Stimulated activated CD4-positive, alpha-beta T cell treated with anti-CD3 and anti-CD28 coated beads, TNF-alpha, amount 100 ng/mL, for 1 hour (primary cell): ENCODE measurements at places on chromosomes 16 and 17.

- no peak for DNase-seq
These were observed 517.2 kb downstream of the RBFOX1 start for GRCh38 chr16:7849841-7850240.

DNA sequence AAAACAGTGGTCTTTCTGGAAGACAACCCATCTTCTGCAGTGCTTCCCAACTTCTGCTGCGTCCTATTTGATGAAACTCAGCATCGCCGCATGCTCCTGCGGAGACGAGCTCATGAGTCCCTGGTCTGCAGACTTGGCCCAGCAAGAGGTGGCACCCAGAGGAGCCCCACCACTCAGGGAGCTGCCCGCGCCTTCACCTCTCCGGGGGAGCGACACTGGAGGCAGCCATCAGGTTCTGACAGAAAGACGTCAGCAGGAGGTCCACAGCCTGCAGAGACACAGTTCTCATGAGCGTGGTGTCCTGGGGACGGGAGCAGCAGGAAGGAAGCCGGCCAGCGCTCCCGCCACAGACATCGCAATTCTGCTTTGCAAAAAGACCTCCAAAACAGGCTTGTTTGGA, 46.1 kb downstream of the FANCA start:
- no peak for DNase-seq

- DNase-seq, result no peak
These were observed 3.5 kb upstream of the ABR start for GRCh38 chr17:1183171-1183873.

- DNase-seq, result no peak
These were observed 24.9 kb downstream of the MPP3 start for GRCh38 chr17:43808076-43808475.

- no peak for DNase-seq
These were observed 122.6 kb downstream of the USP22 start for GRCh38 chr17:20920095-20920814.

- no peak for DNase-seq
These were observed 15.0 kb upstream of the KREMEN2 start for GRCh38 chr16:2948807-2949704.

DNA sequence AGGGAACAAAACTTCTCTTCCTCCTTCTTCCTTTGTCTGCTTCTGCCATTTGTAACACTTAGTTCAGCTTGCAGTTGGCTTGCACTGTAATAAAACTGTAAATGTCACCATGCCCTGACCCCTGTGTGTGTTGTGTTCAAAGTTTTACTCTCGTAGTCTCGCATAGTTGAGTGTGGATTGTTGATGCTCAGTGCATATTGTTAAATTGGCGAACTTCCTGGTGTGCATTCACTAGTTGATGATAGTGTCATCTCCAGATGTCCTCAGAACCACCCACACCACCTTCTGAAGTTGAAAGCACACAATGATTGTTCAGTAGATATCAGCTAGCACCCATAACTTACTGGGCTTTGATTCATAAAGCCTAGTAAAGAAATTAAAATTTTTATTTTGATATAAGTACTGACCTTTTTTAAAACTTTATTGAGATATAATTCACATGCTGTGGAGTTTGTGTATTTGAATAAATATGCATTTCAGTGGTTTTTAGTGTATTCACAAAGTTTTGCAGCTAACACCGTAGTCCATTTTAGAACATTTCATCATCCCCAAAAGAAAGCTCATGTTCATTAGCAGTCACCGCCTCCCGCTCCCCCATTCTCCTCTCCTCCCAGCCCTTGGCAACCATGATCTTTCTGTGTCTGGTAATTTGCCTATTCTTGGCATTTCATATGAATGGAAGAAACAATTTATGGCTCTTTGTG, 25.0 kb downstream of the USP10 start:
- no peak for DNase-seq

DNA sequence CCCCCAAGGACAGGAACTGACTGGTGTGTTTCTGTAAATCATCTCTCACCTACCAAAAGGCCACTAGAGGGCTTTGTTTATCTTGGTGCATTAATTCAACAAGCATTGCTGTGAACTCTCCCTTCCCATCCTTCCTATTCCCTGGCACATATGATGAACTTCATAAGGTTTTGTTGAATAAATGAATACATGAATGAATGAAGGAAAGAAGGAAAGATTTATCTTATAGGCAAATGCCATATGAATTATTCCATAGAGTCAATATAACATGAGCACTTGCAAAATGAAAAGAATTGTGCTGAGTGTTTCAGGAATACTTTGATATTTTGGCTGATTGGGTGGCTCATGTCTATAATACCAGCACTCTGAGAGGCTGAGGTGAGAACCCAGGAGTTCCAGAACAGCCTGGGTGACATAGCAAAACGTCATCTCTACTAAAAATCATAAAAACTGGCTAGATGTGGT, 4.3 kb downstream of the SPDYE4 start:
- no peak for DNase-seq

- no peak for DNase-seq
These were observed 71.2 kb upstream of the CHMP6 start for GRCh38 chr17:80920441-80920840.

DNA sequence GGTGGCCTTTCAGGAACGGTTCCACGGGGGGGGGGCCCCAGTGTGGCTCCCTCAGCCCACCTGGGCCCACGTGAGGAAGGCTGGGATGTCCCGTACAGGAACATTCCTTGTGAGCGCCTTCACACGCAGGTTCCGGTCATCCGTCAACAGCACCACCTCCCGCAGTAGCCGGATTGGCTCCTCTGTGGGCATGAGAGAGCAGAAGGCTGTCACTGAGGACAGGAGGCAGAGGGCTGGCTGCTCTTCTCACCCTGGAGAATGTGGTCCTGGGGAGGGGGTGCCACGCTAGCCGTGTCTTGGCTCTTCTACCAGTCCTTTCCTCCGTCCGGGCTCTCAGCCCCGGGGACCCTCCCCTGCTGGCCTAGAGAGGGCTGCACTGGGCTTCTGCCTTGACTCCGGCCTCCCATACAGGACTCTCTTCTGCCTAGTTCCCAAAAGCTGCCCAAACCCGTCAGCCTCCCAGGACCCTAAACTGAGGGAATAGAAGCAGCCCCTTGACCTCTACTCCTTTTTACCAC, 6.6 kb downstream of the HIC1 start:
- no peak for DNase-seq

DNA sequence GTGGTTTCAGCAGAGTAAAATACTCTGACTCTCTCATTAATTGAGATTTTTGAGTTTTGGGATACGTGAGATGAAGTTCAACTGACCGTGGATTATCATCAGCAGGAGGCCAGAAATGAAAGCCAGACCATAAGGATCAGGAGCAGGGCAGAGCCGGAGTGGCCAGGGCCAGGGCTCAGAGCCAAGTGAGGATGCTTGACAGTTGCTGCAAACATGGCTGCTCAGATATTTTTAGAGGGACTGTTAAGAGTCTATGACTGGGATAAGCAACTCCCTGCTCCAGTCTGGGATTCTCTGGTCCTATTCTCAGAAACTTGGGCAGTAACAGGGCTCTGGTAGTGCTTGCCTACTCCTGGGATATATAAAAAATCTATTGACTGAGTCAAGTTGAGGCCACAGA, 17.6 kb upstream of the CDH13 start:
- no peak for DNase-seq

DNA sequence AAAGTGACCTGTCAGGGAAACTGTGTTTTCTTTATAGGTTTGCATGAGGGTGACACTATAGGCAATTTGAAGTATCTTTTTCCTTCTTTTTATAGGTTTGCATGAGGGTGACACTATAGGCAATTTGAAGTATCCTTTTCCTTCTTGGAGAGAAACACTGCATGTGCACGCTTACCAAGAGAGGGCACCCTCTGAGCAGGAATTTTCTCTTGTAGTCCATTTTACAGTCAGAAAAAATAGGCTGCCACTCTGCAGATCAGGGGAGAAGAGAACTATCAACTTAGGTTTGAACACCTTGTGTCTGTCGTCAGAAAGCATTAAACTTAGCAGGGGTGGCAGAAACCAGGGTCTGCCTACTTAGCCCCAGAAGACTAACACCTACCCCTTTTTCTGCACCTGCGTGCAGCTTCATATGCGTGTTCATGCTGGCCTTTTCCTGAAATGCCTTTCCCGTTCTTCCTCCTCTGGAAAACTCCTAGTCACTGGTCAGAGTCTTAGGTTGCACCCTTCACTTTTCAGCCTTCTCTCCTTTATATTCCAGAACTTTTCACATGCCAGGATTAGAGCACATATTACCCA, 16.4 kb upstream of the SMIM36 start:
- DNase-seq, result no peak

- no peak for DNase-seq
These were observed 1152.0 kb upstream of the CDH8 start for GRCh38 chr16:63188086-63188771.

- no peak for DNase-seq
These were observed 37.2 kb downstream of the SMPD3 start for GRCh38 chr16:68411086-68411485.

- no peak for DNase-seq
These were observed 2.5 kb upstream of the CCL2 start for GRCh38 chr17:34252444-34253138.

GRCh38 chr17:76274112-76274956, 9.2 kb downstream of the UBALD2 start:
- no peak for DNase-seq

DNA sequence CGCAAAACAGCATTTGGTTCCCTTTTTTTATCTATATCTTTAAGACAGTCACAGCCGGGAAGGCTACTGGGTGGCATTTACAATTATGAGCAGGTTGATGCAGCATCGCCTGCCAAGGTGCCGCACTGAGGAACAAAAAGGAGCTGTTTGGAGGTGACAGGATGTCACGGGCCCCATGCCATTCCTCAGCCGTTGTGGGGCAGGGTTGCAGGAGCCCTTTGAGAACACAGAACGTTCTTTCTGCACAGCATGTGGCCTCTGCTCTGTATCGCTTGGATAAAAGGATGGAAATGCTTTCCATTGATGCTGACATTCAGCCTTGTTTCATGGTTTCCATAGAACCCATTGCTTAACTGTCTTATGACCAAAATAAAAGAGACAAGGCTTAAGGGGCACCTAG, 141.9 kb upstream of the CDH5 start:
- DNase-seq, result no peak

DNA sequence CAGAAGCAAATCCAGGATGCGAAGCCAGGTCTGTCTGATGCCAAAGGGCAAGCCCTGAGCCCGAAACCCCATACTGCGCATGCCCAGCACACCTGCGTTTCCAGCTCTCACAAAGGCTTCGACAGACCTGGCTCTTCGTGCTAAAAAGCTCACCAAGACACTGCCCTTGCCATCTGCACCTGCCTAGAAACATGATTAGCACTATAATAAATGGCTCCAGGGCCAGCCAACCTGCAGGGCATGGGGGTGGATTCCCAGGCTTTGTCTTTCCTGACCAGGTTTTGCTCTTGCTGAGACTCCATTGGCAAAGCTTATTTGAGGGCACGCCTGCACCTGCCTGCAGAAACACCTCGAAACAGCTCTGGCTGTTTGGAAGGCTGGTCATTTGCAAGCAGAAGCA, 14.4 kb upstream of the PLD6 start:
- no peak for DNase-seq

DNA sequence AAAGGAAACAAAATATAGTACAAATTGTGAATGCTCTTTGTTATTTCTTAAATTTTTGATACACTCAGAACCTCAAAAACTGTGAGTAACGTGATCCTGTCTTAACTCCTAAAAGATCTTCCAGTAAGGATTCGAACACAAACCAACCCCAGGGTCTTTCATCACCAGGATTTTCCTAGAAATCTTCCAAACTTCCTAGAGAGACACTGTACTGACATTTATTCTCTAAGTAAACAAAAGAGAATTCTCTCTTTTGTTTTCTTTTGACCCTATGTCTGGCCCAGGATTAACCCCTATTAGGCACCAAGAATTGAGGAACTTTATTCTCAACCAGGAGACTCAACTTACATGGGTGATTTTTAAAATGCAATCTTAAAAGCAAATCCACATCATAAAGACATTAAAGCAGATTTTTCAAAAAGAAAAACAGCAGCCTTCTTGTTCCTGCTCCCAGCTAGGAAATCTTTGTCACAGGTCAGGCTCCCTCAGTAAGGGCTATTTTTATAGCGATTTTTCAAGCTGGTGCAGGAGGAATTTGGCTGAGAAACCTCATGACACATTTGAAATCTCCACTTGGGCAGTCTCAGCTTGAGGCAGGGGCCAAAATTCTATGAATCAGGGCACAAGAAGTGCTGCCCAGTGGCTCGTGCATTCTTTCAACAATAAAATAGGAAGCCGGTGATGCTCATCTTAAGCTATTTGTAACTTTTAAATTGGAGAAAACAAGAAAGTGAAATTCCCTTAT, 6.2 kb upstream of the SMG1 start:
- no peak for DNase-seq

DNA sequence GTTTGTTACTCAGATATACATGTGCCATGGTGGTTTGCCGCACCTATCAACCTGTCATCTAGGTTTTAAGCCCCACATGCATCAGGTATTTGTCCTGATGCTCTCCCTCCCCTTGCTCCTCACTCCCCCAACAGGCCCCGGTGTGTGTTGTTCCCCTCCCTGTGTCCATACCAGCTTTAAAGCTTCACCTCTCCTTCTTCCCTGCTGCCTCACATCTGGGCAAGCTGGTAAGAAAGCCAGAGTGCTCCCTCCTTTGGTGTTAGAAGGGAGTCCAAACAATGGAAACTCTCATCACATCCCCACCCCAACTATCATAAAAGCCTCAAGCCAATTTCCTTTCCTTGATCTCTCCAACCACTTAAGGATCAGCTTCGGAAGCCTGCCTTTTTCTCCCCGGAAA, 1115.6 kb upstream of the GOT2 start:
- DNase-seq, result no peak

DNA sequence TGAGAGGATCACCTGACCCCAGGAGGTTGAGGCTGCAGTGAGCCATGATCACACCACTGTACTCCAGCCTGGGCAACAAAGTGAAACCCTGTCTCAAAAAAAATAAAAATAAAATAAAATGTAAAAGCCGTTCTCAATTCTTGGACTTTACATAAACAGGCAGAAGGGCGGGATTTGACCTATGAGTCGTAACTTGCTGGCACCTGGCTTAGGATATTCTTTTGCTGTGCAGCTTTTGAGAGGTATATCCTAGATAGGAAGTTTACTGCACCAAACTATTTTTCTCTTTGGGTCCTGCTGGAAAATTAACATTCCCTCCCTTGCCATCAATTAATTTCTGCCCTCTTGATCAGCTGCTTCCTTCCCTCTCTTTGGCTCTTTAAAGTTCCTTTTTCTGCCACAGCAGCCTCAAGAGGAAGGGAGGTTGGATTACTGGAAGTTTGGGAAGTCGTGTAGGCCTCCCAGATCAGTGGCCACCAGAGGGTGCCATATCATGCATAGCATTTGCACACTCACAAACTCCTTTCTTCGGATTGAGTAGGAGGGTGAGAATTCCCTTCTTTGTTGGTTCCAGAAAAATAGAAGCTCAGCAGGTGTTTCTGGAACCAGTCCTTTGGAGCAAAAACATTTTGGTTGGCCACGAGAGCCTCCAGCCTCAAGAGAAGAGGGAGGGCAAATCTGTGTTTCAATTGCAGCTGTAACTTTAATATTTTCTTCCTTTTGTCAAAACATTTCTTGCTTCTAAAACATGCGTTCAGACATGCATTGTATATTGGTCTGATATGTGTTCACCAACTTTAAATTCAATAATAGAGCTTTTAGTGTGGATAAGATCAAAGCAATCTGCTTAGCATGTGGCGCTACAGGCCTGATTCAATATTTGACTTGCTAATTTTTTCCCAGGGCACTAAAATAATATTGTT, 147.3 kb downstream of the CCDC182 start:
- DNase-seq, result no peak

- DNase-seq, result no peak
These were observed 3.3 kb upstream of the PITPNA start for GRCh38 chr17:1565877-1566276.

GRCh38 chr16:24995033-24995432, 20.1 kb downstream of the ARHGAP17 start:
- no peak for DNase-seq

GRCh38 chr17:47973541-47973940, 2.6 kb downstream of the CDK5RAP3 start:
- DNase-seq, result no peak
